CD4-positive, alpha-beta memory T cell (primary cell): ENCODE measurements at places on chromosomes 7 and 10.

- DNase-seq: no peak
Observed at GRCh38 chr10:1368842-1369171, 312.6 kb downstream of the WDR37 start.

DNA sequence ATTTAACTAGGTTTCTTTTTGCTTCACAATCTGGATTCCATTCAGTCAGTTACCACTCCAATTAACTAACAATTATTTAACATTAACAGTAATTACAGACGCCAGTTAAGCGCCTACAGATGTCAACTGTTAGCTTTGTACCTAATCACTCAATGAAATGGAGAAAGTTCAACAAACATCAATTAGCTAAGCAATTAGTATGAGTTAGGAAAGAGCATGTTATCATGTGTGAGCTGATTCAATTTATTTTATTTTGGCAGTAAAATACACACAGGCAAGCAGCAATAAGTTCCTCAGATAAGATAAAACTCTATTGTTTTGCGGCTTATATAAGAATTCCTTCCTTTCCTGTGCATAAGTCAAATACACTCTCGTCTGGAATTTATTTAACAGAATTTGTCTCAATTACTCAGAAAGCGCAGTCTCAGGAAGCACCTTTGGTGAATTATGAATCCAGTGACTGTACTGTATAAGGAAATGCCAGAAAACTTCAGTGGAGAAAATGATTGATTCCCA lies 427.1 kb upstream of the GALNT17 start:
- no peak for DNase-seq

- no peak for DNase-seq
Observed at GRCh38 chr7:157519798-157520244, 183.0 kb downstream of the DNAJB6 start.

DNA sequence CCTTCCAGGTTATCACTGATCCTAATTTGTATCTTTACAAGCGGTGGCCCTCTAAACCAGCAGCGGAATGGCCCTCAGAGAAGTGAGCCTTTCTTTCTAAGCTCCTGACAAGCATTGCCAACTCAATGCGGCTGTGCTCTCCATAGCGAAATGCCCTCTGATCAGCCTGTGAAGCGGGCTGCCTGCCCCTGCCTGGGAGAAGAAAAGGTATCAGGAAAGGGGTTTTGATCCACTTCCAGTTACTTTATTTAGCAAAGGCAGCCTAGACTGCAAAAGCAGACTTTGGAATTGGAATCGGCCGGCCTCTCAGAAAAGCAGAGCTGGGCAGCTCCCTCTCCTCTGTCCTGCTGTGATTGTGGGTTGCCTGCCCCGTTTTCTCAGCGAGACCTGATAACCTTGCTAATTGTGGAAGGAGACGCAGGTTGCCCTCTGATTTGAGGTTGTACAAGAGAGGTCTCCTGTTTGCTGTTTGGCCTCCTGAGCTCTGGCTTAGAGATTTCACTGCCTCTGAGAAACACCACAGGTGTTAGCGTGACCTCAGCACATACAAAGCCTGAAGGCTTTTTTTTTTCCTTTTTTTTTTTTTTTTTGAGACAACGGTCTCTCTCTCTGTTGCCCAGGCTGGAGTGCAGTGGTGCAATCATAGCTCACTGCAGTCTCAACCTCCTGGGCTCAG lies 53.9 kb upstream of the SH2B2 start:
- no peak for DNase-seq

DNA sequence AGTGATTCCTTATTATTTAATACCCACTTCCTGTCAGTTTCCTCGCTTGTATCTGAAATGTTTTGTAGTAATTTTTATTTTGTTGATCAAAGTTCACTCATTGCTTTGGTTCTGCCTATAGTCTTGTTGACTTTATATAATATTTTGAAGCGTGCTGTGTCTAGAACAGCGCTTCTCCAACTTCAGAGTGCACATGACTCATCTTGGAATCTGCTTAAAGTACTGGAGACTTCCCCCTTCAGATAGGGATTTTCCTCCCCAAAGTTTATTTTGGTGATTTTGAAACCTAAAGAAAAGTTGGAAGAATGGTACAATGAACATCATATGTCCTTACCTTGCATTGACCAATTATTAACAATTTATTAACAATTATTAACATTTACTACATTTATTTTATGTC lies 5.8 kb downstream of the COMTD1 start:
- DNase-seq: no peak

- no peak for DNase-seq
Observed at GRCh38 chr7:27615420-27616185, 47.1 kb downstream of the HIBADH start.

DNA sequence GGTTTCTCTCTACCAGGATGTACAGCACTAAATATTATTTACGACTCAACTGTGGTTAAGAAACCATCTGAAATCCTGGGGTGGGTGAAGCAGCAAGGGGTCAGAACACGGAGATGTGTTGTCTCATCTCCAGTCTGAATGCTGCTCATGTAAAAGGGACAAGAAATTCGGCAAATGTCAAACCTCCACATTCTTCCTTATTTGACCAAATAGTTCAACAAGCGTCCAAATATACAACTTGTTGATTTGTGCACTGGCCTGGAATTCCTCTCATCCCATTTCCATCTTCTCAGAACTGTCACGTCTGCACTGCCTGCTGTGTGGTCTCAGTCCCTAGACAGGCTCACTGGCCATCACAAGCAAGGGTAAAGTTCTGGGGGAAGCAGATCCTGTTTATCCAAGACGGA lies 520.0 kb downstream of the PARD3 start:
- no peak for DNase-seq

DNA sequence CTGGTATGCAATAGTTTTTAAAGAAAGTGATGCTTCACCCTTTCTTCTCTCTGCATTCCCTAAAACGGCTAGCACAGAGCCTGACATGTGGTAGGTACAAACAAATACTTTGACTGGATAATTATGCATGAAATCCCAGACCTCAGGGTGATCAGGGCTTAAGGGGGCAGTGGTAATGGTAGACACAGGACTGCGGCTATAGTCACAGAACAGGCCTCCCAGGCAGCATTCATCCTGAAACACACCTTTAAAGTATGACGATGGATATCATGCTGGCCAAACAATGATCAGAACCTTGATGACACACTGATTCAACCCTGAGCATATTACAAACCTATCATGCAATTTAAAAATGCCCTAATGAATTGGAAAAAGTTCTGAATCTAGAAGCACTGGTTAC lies 110.8 kb downstream of the PIP4K2A start:
- no peak for DNase-seq

- DNase-seq: no peak
Observed at GRCh38 chr10:4213441-4213840, 428.4 kb upstream of the KLF6 start.

DNA sequence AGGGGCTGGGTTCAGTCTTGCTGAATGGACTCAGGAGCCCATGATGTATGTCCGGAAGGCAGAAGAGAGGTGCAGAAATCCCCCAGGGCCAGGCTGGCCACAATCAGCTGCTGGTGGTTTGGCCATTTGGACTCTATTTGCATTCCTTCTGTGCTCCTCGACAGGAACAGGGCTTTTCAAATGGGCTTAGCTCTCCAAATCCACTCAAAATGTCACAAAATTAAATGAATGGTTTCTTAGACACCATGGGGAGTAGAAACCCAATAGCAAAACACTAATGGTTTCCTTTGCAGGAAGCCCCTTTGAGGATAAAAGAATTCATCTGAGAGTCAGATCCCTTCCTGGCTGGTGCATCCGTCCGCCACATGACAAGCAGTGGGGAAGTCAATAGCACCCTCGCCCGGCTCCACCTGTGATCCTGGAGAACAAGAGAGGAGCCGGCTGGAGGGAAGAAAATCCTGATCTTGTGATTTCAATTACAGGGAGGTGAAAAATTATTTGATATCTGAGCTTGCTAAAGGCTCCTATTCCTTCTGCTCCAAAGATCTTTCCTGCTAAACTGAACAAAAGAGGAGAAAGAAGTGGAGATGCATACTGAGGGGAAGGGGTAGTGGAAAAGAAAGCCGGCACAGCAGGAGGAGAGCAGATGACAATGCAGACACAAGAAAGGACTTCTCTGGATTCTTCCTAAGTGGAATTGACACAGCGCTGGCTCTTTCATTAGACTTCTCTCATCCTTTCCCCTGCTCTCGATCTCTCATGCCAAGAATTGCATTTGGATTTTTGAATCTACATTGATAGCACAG lies 190.7 kb downstream of the C7orf25 start:
- no peak for DNase-seq

DNA sequence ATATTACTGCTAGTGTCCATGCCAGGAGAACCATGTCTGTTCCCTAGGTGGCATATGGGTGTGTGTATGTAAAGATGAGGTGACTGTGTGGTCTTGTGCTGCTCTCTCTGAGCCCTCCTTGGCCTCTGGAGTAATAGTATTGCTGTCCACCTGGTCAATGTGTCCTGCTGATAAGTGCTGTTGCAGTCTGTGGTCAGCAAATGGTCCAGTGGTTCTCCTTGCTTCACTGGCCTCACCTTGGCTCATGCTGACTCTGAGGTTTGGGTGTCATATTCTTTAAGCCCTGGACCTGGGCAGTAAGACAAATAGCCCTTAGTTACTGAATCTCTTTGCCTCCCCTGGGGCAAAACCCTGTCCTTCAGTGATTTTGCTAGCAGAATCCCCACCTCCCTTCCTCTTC lies 56.8 kb downstream of the TPST1 start:
- DNase-seq: no peak

- no peak for DNase-seq
Observed at GRCh38 chr7:90165724-90166123, 11.5 kb downstream of the STEAP1 start.

GRCh38 chr7:137768366-137768765 lies 78.4 kb downstream of the DGKI start:
- no peak for DNase-seq

DNA sequence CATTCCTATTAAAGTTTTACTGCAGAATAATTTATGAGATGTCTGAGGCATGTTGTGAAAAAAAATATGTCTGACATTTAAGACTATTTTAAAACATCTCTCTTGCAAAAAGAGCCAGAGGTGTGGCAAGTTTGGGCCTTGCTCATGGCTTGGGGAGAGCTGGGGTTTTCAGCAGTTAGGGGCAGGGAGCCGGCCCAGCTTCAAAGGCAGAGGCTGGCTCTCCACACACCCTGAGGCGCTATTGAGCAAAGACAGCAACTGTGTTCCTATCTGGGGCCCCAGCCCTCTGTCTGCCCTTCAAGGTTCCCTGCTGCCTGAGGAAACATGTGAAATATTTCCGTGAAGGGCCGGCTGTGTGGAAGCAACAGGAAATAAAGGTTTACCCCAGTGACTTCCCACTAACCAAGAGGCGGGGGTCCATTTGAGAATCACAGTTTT lies 94.0 kb downstream of the SORBS1 start:
- no peak for DNase-seq

GRCh38 chr10:110764793-110765512 lies 106.8 kb upstream of the PDCD4 start:
- DNase-seq: no peak

GRCh38 chr7:68433462-68434070 lies 1164.7 kb upstream of the AUTS2 start:
- DNase-seq: no peak

GRCh38 chr10:62759599-62760175 lies 44.8 kb upstream of the ADO start:
- DNase-seq: no peak

GRCh38 chr10:1267568-1267967 lies 211.4 kb downstream of the WDR37 start:
- no peak for DNase-seq

DNA sequence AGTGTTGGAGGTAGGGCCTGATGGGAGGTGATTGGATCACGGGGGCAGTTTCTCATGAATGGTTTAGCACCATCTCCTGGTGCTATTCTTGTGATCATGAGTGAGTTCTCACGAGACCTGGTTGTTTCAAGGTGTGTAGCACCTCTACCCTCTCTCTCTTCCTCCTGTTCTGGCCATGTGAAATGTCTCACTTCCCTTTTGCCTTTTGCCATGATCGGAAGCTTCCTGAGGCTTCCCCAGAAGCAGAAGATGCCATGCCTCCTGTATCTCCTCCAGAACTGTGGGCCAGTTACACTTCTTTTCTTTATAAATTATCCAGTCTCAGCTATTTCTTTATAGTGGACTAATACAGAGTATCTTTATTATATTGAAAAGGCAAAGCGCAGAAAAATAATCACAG lies 90.1 kb downstream of the FAM171A1 start:
- no peak for DNase-seq

DNA sequence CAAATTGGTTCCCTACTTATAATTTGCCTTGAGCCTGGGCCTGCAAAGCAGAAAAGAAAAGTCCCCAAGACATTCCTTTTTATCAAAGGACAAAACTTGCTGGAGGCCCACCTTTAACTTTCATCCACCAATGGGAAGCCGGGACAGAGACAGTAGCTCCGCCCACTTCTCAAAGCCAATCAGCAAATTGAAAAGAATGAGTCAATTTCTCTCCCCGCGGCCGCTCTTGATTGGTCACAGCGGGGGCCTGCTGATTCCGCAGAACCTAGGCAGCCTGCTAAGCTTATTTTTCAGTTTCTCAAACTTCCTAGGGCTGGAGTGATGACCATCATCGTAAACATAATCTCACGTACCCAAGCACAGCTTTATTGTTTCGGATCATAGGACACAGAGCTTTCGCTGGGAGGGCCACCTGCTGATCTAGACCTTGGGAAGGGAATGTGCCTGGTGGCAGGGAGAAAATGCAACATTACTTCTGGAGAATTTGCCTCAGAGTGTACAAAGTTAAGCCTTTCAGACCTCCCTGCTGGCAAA lies at the start of gene SLC13A4:
Gene SLC13A4 (minus strand): TSS at position 51 of the 534 bp plus-strand sequence. CDS start 690 bp downstream, outside the sequence.
- no peak for DNase-seq

DNA sequence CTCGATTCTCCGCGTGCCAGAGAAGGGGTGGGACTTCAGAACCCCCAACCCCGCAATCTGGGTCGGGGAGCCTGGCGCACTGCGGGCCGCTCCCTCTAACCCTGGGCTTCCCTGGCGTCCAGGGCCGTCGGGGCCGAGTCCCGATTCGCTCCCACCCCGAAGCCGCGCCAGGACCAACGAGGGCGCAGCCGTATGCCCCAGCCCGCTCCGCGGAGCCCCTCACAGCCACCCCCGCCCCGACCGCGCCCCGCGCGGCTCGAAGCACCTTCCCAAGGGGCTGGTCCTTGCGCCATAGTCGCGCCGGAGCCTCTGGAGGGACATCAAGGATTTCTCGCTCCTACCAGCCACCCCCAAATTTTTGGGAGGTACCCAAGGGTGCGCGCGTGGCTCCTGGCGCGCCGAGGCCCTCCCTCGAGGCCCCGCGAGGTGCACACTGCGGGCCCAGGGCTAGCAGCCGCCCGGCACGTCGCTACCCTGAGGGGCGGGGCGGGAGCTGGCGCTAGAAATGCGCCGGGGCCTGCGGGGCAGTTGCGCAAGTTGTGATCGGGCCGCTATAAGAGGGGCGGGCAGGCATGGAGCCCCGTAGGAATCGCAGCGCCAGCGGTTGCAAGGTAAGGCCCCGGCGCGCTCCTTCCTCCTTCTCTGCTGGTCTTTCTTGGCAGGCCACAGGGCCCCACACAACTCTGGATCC lies at the start of gene LEP:
Gene LEP (plus strand): TSS at position 583 of the 691 bp plus-strand sequence. CDS start 10,741 bp downstream, outside the sequence.
- DNase-seq: no peak
